ENCODE measurements at places on chromosomes 12 and 14.

DNA sequence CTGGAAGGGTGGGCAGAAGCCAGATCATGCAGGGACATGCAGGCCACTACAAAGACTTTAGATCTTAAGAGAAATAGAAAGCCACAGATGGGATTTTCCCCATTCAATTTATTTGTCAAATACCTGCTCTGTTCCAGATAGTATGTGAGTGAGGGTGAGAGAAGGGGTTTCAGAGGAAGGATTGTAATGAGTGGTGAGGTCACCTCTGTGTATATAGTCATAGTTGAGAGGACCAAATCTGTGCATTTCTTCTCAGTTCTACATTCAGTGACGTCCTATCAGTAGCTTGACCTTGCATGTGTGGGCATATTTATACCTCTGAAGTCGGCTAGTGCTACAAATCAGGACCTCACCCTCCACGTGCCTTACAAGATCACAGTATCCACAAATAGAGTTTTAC, 31.2 kb upstream of the RBM19 start:
- no peak for DNase-seq

DNA sequence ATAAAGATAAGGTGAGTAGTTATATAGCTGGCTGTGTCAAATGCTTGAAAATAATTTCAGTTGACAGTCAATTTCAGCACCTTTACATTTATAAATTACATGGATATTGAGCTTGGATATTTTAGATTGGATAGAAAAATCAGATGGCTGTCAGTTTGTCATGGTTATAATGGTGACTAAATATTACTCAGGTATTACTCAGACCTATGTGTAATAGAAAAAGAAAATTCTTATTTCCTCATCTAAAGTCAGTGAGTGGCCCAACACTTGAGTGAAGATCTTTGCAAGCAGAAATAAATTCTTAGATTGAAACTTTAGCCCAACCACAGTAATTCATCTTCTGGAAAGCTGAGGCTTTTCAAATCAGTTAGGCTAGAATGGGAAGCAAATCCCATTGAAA, 354.4 kb downstream of the NAV3 start:
- no peak for DNase-seq

GRCh38 chr14:22766457-22767322, at the start of gene OXA1L:
Gene OXA1L, plus strand, starts transcription at chr14:22766688. Its CDS starts 14 bp downstream, at chr14:22766702.
- DNase-seq: peak; percentile 85

DNA sequence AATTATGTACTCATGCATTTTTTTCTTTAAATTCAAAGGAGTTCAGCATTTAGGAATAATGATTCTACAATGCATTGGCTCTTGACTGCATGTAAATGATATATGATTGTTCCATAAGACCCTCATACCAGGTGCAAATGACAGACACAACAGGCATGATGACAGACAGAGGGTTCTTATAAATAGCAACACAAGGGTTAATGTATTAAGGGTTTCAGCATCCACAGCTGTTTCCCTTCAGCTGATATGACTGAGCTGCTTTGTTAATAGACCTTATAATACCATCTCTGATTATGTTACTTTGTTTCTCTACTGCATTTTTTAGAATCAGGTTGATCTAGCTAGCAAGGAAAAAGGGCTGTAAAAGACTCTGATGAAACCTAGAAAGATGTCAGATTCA, 90.8 kb upstream of the TMTC2 start:
- no peak for DNase-seq

- no peak for DNase-seq
These were observed 71.5 kb upstream of the SFSWAP start for GRCh38 chr12:131639270-131639940.

GRCh38 chr14:90810806-90811205, 5.4 kb downstream of the TTC7B start:
- DNase-seq: no peak

- no peak for DNase-seq
These were observed 10.9 kb upstream of the MYH7 start for GRCh38 chr14:23446291-23446851.

DNA sequence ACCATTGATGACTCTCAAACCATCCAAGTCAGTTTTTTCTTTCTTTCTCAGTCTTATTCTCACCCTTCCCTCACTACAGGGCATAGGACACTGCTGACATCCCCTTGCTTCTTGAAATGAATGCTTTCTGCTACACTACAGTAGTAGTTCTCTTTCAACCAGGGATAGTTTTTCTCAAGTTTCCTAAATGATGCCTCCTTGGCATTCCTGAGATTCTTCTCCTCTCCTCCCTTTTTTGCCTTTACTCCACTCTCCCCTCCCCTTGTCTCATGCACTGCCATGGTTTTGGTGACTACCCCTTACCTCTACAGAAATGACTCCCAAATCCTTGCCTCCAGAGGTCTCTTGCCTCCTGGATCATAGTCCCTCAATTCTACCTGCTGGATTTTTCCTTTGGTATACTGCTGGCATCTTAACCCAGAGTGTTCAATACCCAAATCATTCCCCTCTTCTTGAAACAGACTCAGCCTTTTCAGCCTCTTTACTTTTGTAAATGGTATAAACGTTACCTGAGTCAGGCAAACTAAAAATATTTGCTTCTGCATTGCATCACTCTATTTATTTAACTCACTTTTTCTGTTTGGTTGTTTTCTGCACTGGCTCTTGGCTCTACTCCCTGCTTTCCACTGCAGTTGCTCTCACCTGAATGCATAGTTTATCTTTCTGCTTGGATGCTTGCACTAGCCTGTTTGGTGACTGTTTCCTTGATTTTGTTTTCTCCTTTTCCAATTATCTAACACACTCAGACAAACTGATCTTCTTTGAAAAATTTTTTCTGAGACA, 211.6 kb upstream of the IGF1 start:
- no peak for DNase-seq

- DNase-seq: no peak
These were observed 411.2 kb downstream of the DAD1 start for GRCh38 chr14:22177870-22178269.

DNA sequence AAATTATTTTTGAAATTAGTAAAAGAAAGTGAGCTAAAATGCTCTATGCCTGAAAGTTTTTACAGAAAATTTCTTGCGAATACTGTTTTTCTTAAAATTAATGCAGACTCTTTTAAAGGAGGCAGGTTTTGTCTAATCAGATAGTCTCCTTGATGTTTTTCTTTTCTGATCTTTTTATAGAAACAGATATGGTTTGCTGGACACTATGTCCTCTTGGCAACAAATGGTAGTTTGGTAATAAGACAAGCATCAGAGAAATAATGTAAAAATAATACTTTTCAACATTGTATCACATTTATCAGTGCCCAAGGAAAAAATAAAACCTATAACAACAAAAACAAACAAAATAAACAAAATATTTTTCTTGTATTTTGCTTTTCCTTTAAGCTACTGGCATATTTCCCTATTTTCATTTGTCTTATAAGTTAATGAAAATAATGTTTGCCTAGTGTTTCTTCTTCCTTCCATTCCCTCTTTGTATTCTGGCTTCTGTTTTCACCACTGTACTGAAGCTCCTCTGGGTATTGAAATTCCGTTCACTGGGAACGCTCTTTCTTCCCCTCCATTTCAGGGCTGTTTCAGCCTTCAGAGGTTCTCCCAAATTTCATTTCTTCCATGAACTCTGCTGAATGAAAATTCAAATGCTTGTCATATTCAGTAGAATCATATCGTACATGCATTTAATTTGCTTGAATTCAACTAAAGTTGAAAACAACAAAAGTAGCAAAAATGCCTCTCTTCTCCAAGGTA, 115.3 kb downstream of the TRMT5 start:
- no peak for DNase-seq

- DNase-seq: no peak
These were observed 106.5 kb downstream of the TMEM117 start for GRCh38 chr12:43942379-43942778.

GRCh38 chr12:11739980-11740577, 90.6 kb downstream of the ETV6 start:
- DNase-seq: no peak

DNA sequence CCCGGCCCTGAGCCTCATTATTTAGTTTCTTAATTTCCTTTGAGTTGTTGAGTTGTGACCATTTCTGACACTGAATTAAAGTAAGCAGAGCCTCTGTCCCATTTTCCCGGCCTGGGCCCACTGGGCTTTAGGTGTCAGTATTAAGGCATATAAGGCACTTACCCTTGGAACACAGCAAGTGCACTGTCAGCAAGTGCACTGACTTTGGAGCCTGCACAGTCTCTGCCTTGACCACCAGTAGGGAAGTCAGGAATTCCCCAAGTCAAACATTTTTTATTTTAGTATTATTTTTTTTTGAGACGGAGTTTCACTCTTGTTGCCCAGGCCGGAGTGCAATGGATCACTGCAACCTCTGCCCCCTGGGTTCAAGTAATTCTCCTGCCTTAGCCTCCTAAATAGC, 56.6 kb downstream of the MAX start:
- no peak for DNase-seq

GRCh38 chr12:75548879-75549278, 37.5 kb upstream of the KRR1 start:
- no peak for DNase-seq

GRCh38 chr14:52950898-52951680, at the start of gene FERMT2:
Gene FERMT2, minus strand, starts transcription at chr14:52951050. Its CDS starts 482 bp downstream, at chr14:52950568.
- peak; percentile 92 for DNase-seq

GRCh38 chr12:83153177-83153576, 466.5 kb downstream of the TMTC2 start:
- DNase-seq: no peak

DNA sequence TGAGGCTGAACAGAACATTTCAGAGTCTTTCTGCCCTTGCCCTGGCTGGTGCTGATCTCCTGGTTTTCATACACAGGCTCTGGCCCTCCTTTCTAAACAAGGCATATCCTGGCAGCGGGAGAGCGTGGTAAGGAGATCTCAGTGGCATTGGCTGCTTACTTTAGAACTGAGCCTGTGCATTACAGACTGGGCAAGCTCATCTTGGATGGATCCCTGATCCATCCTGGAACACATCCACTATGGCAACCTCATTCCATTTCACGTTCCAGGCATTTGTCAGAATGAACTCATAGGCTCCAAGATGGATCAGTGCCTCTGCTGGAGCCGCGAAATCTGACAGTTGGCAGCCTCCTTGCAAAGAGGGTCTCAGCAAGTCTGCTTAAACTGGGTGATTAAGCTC, 224.5 kb upstream of the PELI2 start:
- DNase-seq: no peak

- no peak for DNase-seq
These were observed 97.1 kb downstream of the DAD1 start for GRCh38 chr14:22491683-22492621.

DNA sequence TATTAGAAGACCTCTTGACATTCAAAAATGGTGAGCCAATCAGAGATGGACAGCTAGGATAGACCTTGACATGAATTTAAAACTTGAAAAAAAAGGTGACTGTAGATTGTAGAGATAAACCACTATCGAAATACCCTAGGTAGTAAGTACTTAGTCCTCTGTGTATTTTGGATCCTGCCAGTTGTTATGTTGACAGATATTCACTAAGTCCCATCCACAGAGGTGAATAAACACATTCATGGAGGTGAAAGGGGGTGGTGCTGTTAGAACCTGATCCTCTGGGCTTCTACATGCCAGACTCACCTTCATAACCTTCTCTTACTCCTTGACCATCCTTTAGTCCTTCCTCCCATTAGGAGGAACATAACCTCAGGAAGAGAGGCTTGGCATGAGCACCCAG, 72.3 kb downstream of the OTX2 start:
- DNase-seq: no peak

GRCh38 chr14:96261053-96261452, 5.0 kb downstream of the BDKRB1 start:
- no peak for DNase-seq

DNA sequence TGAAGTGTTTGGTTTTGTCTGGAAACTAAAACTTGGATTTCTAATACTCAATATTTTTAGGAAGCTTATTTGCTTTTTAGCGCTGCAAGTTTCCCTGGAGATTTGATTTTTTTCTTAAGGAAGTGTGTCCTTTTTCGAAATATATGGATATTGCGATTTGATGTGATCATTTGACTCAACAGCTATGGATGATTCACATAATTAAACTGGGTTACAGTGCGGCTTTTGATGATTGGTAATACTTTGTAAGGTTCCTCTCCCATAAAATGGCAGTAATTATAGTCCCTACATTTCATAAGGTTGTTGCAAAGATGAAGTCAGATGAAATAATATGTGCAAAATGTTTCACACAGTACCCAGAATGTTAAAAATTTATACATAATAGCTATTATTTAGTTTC, 13.1 kb downstream of the LDHB start:
- DNase-seq: no peak

DNA sequence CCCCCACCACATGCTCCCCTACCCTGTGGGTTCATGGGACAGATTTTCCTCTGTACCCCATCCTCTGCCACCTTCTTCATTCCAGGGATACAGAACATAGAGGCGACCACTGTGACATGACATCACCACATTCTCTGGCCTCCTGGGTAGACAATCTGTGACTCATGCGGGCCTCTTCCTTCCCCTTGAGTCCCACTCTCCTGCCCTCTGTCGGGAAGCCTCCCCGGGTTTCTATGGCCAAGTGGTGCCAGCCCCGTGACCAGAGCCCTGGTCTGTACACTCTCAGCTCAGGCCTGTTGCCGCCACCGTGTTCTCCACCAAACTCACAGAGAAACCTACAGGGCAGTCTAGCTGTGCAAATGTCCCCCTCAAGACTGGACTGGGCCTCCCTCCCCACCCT, 8.0 kb downstream of the CLMN start:
- DNase-seq: peak; percentile 41

DNA sequence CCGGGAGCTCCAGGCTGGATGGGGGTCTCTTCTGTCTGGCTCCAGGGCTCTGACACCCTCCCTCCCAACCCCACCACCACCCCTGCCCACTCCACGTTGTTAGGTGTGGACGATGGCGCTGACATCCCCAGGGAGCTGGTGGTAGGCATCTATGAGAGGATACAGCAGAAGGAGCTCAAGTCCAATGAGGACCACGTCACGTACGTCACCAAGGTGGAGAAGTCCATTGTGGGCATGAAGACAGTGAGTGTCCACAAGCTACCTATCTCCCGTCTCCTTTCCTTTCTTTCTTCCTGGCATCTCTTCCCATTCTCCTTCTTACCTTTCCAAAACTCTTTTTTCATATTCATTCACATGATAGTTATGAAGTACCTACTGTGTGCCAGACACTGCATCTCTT, 52.1 kb downstream of the SLC6A12 start:
- DNase-seq: no peak

DNA sequence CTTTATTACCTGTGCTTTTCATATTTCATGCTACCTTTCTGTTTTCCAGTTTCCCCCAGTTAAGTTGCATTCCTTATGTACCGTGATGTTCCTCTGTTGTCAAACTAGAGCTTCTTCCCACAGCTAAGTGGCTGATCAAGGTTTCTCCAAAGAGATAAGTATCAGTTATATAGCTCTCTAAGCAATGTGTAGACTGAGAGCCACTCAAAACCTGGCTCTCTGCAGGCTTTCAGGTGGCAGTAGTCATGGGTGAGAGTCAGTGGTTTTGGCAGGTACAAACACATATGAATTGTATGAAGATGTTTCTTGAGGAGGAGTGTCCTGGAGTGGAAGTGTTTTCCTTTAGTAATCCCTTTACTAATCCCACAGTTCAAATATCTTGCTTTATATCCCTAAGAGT, 28.4 kb downstream of the TXNRD1 start:
- no peak for DNase-seq

- peak; percentile 41 for DNase-seq
These were observed at the start of gene ANO2 for GRCh38 chr12:5945071-5946008. Gene ANO2, minus strand, starts transcription at chr12:5945259. Its CDS starts 42 bp downstream, at chr12:5945217.

- no peak for DNase-seq
These were observed 27.4 kb upstream of the KCNH3 start for GRCh38 chr12:49511410-49511809.

- no peak for DNase-seq
These were observed 26.7 kb upstream of the WSCD2 start for GRCh38 chr12:108102363-108102762.

- DNase-seq: no peak
These were observed 150.1 kb downstream of the CAPZA3 start for GRCh38 chr12:18888047-18888446.
